Vein endothelial cell (primary cell): ENCODE measurements at places on chromosomes 5 and 9. TPM values are rescaled to one million over a fixed set of nuclear protein-coding genes. Genes with fewer than 3 reads are reported as not detected.

The RORB gene
- under 0.01 TPM in 1 of 2 replicates, not detected in the other for total RNA-seq

The FCN2 gene
- total RNA-seq = not detected in 2 replicates

The PPP1R26 gene
- 14.4 and 17.0 TPM in 2 replicates for total RNA-seq

The ARHGAP26 gene
- total RNA-seq = 22.5 and 33.1 TPM in 2 replicates

The PTBP3 gene
- total RNA-seq = 62.7 and 79.8 TPM in 2 replicates

The CDH9 gene
- total RNA-seq = not detected in 2 replicates

The CDX1 gene
- total RNA-seq = not detected in 2 replicates

The TLX3 gene
- total RNA-seq = not detected in 2 replicates

The PCDHB6 gene
- total RNA-seq = under 0.01 and 0.19 TPM in 2 replicates

The CDKN2B-AS1 gene
- total RNA-seq = 4.2 TPM in 2 replicates

The BICD2 gene
- total RNA-seq = 47.0 and 54.2 TPM in 2 replicates

The INSL6 gene
- not detected in 2 replicates for total RNA-seq

The CLTA gene
- total RNA-seq = 275 and 279 TPM in 2 replicates
